Ascending aorta (tissue), 2 donors: ENCODE measurements at places on chromosomes 13 and 19. TPM values are rescaled to one million over a fixed set of nuclear protein-coding genes. Genes with fewer than 3 reads are reported as not detected.

DNA sequence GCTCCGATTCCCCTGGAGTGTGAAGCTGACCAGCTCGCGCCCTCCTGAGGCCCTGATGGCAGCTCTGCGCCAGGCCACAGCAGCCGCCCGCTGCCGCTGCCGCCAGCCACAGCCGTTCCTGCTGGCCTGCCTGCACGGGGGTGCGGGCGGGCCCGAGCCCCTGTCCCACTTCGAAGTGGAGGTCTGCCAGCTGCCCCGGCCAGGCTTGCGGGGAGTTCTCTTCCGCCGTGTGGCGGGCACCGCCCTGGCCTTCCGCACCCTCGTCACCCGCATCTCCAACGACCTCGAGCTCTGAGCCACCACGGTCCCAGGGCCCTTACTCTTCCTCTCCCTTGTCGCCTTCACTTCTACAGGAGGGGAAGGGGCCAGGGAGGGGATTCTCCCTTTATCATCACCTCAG, 20.3 kb downstream of the CKM start:
- no peak overlapping the region for H3K27ac ChIP-seq
- H3K36me3 ChIP-seq: peaks cover 2% of the 10 kb centered on the region

DNA sequence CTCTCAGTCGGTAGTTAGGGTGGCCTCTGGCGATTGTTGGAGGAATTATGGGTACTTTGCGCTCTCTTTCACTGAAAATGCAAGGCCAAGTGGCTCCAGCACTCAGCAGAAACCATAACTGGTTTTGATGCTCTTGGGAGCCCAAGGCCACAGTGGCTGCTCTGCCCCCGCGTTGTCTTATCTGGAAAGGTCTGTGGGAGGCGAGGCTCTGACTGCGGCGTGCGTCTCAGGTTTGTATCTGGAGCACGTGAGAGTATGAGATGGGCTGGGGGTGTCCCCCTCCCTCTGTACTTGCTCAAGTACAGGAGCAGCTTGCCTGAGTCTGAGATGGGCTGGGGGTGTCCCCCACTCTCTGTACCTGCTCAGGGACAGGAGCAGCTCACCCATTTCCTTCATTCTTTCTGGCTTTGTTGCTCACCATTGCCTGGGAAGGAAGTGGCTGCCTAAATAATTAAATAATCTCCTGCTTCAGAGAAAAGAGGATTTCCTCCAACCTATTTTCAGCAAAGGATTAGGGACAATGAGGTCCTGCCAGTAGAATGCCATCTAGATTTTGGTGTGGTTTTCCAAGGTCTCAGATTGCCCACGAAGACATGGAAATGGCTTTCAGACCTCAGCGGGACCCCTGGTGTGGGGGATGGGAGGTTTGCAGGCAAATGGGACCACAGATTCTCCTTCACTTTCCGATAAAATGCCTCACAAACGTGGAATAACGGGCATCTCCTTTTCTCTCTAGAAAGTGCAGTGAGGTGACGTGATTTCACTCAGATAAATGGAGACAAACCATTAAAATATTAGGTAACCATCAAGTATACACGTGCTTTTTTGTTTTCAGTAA, 14.7 kb downstream of the ATP11A start:
- no peak for DNase-seq
- H3K27me3 ChIP-seq: no peaks in the 10 kb centered on the region

- H3K36me3 ChIP-seq: no peaks in the 10 kb centered on the region
- no peak overlapping the region for H3K4me3 ChIP-seq
- H3K27me3 ChIP-seq: no peaks in the 10 kb centered on the region
Observed at GRCh38 chr13:76307142-76307541, 579.1 kb downstream of the KCTD12 start.

DNA sequence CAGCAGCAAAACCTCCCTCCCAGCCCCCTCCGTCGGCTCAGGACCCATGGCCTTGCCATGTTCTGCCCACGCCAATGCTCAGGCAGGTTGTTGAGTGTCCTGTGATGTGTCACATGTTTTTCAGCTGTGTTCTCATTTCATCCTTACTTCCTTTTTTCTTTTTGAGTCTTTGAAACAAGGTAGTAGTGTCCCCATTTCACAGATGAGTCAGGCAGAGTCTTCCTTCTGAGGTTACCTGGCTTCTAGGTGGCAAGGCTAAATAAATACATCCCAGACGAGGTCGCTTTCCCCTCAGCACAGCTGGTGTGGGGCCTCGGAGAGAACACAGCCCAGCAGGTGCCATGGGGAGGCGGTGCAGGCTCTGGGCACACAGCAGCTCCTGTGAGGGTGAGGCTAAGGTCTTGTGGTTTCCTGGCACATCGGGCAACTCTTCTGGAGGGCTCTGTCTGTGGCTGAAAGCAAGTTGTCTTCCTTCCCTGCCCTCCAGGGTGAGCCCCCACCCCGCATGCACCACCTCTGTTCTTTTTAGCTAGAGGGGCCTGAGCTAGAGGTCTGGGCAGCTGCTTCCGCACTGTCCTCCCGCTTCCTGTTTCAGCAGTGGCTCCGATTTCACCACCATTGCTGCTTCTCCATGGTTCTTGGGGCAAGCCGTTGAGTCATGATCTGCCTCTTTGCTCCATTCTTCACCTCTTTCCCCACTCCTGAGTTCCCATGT, 15.1 kb downstream of the PRAM1 start:
- peaks cover 73% of the 10 kb centered on the region for H3K36me3 ChIP-seq
- H3K27me3 ChIP-seq: no peaks in the 10 kb centered on the region
- no peak overlapping the region for H3K4me3 ChIP-seq
- no peak for DNase-seq

GRCh38 chr19:33510462-33511194, 11.0 kb downstream of the PEPD start:
- no peak overlapping the region for H3K27ac ChIP-seq
- DNase-seq: no peak
- no peaks in the 10 kb centered on the region for H3K4me1 ChIP-seq

DNA sequence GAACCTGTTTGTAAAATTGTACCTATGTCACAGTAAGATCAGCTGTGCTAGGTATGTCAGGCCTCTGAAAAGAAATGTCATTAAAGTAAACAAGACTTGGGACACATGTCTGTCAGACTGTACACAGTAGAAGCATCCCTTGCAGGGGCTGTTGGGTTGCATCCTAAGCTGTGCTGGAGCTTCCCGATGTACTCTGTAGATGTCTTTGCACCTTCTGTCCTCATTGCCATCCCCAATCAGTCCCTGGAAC, 48.7 kb upstream of the GPR183 start:
- H3K27ac ChIP-seq: peak overlapping the region; percentile 66
- peak overlapping the region; percentile 21 for H3K4me3 ChIP-seq
- H3K27me3 ChIP-seq: no peaks in the 10 kb centered on the region
- DNase-seq: no peak
- peaks cover 17% of the 10 kb centered on the region for H3K36me3 ChIP-seq

DNA sequence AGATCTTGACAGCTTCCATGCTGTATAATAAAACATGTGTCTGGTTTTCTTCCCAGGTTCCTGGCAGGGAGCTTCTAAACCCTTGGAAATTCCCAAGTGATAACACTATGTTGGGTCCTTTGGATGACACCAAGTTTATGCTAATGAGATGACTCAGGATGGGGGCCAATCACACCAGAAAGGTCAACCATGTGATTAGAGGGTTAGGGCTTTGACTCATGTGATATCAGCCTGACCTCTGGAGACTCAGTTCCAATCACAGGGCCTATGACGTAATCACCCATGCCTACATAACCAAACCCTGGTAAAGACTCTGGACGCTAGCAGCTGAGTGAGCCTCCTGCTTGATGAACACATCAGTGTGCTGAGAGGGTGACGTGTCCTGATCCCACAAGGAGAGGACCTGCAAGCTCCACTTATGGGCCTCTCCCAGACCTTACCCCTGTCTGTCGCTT, 203.6 kb downstream of the DCLK1 start:
- H3K4me3 ChIP-seq: no peak overlapping the region
- no peaks in the 10 kb centered on the region for H3K27me3 ChIP-seq
- no peaks in the 10 kb centered on the region for H3K36me3 ChIP-seq
- no peaks in the 10 kb centered on the region for H3K4me1 ChIP-seq
- H3K27ac ChIP-seq: no peak overlapping the region

DNA sequence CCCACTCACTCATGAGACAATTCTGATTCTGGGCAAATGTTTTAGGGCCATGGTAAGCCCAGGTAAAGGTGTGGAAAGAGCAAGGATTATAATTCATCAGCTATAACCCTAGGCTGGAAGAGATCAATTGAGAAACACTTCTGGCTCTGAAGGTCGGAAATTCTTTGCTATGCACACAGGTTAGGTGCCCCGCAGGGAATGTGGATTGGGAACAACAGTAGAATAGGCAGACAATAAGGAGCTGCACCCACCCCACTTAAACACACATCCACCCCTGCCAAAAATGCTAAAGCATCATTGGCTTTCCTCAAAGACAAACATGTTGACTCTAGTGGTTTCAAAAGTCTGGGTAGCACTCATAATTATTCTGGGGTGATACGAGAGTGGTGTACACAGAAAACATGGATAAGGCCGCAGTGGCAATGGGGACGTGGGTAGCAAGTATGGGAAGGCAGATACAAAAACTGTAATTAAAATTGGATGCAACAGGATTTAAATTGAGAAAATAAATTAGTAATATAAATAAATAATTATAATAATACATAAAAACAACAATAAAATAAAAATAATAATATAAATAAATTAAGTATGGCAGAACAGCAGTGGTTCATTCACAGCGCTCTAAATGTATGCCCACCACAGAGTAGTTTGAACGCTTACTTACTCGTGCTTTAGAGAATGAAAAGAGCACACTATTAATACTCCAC, 8.6 kb downstream of the EFNB2 start:
- H3K4me1 ChIP-seq: no peaks in the 10 kb centered on the region
- no peak for DNase-seq
- no peaks in the 10 kb centered on the region for H3K27me3 ChIP-seq
- H3K27ac ChIP-seq: no peak overlapping the region
- no peaks in the 10 kb centered on the region for H3K36me3 ChIP-seq

- no peaks in the 10 kb centered on the region for H3K27me3 ChIP-seq
- no peak overlapping the region for H3K4me3 ChIP-seq
- H3K27ac ChIP-seq: no peak overlapping the region
- H3K4me1 ChIP-seq: no peaks in the 10 kb centered on the region
Observed at GRCh38 chr19:51568456-51568855, 2.6 kb upstream of the ZNF175 start.

DNA sequence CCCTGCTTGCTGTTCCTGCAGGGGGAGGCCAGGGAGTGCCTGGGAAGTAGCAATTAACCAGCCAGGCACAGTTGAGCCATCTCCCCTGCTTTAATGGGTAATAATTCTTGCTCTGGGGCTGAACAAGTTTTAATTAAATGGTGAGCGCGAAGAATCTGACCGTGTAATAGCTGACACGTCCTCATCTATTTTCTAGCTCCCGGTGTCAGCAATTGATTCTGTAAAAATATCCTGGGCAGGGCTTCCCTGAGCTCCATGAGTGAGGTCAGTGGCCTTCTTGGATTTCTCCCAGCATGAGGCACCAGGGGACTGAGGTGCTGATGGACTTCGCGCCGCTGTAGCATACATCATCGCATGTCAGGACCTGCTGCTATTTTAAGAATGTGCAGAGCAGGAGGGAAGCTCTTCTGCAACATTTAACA, 26.9 kb downstream of the SIPA1L3 start:
- no peaks in the 10 kb centered on the region for H3K36me3 ChIP-seq
- H3K4me3 ChIP-seq: no peak overlapping the region
- peaks cover 9% of the 10 kb centered on the region for H3K4me1 ChIP-seq
- H3K27me3 ChIP-seq: no peaks in the 10 kb centered on the region

DNA sequence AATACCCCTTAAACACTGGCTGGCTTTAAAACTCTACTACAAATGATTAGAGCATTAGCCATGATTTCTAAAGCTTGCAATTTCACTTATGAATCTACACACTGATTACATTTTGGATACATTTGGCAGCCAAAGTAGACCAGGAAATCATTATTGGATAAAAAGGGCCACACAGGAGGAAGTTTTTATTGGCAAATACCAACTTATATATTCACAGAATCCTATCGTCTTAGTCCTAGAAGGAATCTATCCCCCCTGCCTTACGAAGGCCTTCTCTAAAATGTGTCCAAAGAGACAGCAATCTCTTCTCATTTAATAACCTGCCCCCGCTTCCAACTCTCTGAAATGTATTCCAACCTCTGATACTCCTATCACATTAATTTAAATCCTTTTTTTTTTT, 52.5 kb downstream of the KLF5 start:
- H3K4me3 ChIP-seq: no peak overlapping the region
- DNase-seq: no peak
- H3K4me1 ChIP-seq: no peaks in the 10 kb centered on the region
- H3K27me3 ChIP-seq: no peaks in the 10 kb centered on the region
- no peak overlapping the region for H3K27ac ChIP-seq
- no peaks in the 10 kb centered on the region for H3K36me3 ChIP-seq

DNA sequence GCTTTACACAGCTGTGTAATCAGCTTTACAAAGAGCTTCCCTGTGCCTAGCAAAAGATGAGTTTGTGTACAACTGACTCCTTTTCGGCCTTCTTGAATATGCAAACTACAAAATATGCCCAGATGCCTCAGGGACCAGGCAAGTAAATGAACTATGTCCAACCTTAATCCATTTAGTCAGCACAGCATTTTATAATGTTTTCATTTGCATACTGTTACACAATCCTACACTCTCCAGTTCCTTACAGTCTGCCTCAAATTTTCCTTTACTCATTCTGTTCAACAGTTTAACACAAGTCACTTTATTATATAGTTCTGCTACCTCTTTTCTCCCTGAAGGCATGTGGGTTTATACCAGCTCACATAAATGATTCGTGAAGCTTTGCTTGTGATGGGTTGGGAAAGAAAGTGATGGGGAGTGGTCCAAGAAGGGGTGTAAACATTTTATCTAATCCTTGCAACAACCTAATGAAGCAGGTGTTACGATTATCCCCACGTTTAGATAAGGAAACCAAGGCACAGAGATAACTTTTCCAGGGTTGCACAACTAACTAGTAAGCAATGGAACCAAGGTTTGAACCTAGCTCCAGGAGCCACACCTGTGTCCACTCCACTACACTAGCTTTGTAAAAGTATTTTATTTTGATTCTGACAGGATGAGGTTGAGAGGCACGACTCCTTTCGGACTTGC, 3.3 kb upstream of the USP12 start:
- H3K4me3 ChIP-seq: no peak overlapping the region
- no peak for DNase-seq
- no peaks in the 10 kb centered on the region for H3K36me3 ChIP-seq
- H3K27ac ChIP-seq: no peak overlapping the region
- no peaks in the 10 kb centered on the region for H3K27me3 ChIP-seq

- no peak overlapping the region for H3K27ac ChIP-seq
- H3K4me1 ChIP-seq: no peaks in the 10 kb centered on the region
- H3K4me3 ChIP-seq: no peak overlapping the region
- no peak for DNase-seq
- no peaks in the 10 kb centered on the region for H3K36me3 ChIP-seq
Observed at GRCh38 chr13:76758738-76759137, 127.5 kb downstream of the KCTD12 start.

CASP14 gene
- not detected for total RNA-seq

EXOC3L2 gene
- 33.5 TPM for total RNA-seq

ZNF730 gene
- not detected for total RNA-seq

IGFL3 gene
- total RNA-seq: not detected

ZNF69 gene
- 0.85 TPM for total RNA-seq
